Fibroblast of skin of right biceps (primary cell): ENCODE measurements at places on chromosomes 6 and 20.
A peak's percentile ranks its signal among the peaks of the same experiment; 100 is the strongest.

DNA sequence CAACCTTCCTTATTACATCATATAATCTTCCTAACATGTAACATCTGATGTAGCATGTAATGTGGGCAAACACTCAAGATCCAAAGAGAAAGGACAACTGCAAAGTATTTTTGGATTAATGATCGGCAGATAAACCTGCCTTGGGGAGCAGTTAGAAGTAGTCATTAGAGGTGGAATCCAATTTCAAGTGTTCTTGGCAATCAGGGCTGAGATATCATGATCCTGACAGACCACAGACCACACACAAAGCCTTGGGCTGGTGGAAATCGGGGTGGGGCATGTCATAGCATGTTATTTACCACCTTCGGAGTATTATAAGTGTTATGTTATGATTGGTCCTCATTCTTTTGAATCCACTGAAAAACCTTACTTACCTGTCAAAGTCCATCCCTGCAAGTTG lies 16.3 kb downstream of the NCOA5 start:
- DNase-seq: no peak

DNA sequence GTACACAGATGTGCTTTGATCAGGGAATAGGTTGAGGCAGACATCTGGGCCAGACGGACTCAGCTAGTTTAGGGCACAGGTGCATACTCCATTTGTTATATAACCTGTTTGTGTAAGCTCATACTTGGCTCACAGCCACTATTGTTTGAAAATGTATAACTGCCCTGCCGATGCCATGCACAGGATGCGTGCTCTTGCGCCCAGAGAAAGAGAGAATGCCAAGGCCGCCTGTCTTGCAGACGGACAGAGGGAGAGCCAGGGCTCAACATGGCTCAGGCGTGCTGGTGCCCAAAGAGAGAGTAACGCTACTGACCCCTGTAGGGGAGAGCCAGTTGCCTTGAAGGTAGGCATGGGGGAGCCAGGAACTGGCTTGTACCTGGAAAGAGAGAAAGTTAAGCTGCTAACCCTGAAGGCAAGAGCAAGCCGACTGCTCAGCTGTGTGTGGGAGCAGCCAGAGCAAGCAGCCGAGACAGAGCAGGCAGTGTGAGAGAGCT lies 57.7 kb downstream of the FAM229B start:
- no peak for DNase-seq

GRCh38 chr20:9286501-9287461 lies 217.9 kb downstream of the PLCB4 start:
- DNase-seq: peak; percentile 59

DNA sequence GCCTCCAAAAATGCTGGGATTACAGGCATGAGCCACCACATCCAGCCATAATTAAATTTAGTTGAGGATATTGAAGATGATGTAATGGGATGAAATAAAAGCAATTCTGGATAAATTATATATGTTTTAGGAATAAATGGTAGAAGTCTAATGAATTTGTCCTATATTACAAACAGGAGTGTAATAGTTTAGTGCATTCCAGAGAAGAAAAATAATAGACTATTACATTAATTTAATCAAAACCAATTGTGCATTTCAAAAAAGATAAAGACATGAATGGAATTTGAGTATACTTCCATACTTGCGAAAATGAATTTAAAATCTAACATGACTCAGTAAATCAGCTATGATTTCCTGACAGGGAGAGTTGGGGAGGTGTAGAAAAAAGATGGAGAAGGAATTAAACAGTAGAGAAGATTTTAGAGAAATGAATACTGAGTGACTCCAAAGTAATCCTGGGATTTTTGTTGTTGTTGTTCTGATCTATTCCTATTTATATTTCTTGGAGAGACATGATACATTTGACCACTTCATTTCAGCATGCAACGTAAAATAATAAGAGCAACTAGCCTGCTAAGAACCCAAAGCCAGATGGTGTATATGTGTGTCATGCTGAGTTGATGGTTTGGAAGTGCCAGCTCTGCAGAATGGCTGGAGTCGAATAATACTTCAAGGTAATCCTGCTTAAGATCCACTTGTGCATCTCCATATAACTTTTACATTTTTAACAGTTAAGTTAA lies 67.4 kb downstream of the AIG1 start:
- peak; percentile 61 for DNase-seq

DNA sequence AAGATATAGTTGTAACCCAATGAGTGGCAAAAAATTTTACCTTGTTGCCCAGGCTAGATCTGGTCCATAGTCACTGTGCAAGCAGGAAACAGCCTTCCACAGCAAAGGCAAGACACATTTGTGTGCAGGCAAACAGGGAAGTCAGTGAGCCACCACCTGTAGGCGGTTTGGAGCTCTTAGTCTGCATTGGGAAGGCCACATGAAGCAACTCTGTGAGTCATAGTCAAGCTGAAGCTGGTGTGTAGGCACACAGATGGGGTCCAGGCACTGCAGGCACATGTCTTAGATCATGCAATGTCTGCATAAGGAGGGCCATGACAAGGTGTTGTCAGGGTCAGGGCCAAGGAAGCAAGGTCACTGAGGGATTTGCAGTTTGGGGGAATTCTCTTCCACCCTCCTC lies 543.2 kb upstream of the EPHA7 start:
- no peak for DNase-seq

- DNase-seq: no peak
Measured at GRCh38 chr20:58584051-58584824, 66.8 kb upstream of the STX16 start.

GRCh38 chr6:100177956-100178355 lies 183.9 kb upstream of the MCHR2 start:
- no peak for DNase-seq

- peak; percentile 4 for DNase-seq
Measured at GRCh38 chr6:118198746-118199145, 291.7 kb downstream of the SLC35F1 start.

DNA sequence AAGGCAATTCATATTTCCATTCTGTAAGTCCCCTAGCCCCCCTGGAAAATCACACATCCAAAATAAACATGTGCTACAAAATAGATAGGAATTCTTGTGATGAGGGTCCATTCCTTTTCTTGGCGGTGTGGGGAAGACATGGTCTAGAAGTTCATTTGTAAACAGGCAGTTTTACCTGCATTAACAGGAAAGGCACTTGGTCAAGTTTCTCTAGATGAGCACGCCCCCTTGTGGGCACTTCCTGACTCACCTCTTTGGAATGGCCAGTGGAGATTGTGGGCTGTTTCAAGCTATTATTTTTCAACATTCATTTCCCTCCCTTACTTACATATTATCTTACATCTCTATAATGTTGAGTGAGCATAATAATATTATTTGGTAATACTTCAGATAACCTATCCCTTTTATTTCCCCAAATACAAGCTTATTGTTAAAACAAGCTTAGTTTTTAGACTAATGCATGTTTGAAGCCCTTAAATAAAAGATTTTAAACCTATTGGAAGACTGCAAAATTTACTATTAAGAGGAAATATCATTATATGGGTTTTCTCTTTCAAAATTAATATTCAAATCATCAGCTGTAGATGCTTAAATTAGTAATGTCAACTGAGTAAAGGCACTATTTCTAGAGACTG lies 92.1 kb downstream of the TASP1 start:
- peak; percentile 65 for DNase-seq

GRCh38 chr6:136160250-136160649 lies 89.9 kb downstream of the MTFR2 start:
- DNase-seq: no peak

DNA sequence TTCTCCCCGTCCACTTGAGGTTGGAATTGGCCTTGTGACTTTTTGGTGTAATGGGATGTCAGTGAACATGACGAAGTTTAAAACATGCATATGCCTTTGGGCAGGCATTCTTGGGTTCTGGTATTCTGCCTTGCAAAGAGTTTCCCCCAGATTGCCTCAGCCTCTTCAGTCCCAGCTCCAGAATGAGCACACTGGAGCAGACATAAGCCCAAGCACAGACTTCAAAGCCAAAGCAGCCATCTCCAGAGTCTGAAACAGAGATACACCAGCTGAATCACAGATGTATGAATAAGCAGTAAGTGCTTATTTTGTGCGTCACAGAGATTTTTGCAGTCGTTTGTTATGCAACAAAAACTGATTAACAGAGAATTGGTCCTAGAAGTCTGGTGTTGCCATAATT lies 546.0 kb downstream of the FRK start:
- DNase-seq: peak; percentile 93

DNA sequence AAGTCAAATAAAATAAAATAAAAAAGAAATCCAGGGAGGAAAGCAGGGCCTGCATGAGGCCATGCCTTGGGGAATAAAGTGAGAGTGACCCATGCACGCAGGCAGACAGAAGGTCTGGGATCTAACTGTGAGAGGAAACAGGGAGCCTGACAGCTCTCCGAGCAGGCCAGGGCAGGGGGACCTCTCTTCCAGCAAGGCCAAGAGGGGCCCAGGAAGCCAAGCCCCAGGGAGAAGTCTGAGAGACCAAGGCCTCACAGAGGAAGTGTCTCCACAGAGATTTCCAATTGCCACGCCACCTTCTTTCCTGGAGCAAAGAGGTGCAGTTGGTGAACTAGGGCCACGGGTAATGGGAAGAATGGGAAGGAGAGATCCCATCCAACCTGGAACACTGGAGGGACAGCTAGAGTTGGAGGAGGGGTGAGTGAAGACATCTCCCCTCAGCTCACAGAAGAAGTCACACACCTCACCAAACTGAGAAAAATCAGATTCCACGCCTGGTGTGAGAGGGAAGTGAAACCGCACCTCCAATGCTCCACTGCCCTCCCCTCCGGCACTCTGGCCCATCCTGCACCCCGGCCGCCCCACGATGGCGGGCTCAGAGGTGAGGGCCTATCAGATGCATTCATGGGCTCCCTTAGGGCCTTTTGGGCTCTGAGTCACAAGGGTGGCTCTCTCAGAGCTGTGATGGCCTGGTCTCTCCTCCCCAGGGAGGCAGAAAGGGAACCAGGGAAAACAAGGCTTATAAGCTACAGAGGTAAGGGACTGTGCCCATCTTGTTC lies 25.1 kb upstream of the TAF8 start:
- DNase-seq: no peak

DNA sequence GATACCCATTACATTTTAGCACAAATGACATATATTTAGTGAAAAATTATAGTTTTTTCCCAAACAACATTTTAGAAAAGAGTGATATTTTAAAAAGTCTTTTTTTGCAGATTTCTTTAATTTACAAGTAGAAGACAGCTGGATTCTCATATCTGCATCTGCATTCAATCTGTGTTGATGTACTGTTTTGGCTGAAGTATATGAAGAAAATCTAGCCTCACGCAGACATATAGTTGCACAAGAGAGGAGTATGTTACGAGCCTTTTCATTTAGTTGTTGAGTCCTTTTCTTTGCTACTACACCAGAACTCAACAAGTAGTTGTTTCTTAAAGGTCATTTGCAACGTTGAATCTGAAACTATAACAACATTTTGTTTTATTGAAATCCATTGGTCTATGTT lies 314.3 kb upstream of the SUPT3H start:
- no peak for DNase-seq

GRCh38 chr6:166640342-166641043 lies 13.4 kb upstream of the RPS6KA2 start:
- no peak for DNase-seq

- DNase-seq: no peak
Measured at GRCh38 chr20:8129211-8129976, 2.7 kb upstream of the PLCB1 start.

- no peak for DNase-seq
Measured at GRCh38 chr6:15505463-15505918, 157.3 kb downstream of the DTNBP1 start.

DNA sequence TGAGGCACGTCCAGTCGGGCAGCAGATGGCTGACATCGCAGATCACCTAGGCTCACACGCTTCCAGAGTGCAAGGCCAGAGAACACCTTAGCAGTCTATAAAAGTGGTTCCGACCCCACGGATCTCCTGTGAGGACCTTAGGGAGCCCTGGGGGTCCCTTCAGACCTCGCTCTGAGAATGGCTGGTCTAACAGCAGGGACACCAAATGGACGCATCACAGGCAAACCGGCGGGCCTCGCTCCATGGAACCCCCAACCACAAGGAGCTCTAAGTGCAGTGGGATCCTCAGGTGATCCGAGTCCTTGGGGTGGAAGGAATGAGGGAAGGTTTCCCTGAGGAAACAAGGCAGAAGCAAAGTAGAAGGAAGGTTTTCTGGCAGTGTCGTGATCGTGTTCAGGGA lies 135.4 kb downstream of the SMOC2 start:
- DNase-seq: no peak

DNA sequence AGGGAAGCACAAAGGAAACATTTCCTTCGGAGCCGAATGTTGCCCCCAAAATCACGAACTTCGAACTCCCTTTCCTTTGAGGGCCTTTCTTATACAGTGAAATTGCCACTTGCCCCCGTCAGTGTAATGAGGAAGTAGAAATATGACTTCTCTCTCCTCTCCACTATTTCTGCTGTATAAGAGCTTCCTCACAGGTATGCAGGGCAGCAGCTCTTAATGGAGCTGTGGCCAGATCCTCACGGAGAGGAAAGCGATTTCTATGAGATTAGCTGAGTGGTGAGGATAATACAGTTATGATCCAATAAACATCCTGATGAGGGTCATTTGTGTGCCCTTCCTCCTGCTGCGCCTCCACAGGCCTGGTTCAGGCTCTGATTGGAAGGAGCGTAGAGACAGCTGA lies 10.8 kb upstream of the CPNE5 start:
- DNase-seq: no peak

DNA sequence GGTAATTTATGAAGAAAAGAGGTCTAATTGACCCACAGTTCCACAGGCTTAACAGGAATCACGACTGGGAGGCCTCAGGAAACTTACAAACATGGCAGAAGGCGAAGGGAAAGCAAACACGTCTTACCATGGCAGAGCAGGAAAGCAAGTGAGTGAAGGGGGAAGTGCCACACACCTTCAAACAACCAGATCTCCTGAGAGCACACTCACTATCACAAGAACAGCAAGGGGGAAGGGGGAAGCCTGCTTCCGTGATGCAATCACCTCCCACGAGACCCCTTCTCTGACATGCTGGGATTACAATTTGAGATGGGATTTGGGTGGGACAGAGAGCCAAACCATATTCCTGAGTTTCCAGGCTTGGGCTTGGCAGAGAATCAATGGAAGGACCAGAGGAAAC lies 124.1 kb upstream of the RAB32 start:
- no peak for DNase-seq

- DNase-seq: no peak
Measured at GRCh38 chr6:40394381-40394780, 192.8 kb downstream of the LRFN2 start.

- DNase-seq: peak; percentile 69
Measured at GRCh38 chr20:44959638-44960102, 527 bp downstream of the TOMM34 start.

DNA sequence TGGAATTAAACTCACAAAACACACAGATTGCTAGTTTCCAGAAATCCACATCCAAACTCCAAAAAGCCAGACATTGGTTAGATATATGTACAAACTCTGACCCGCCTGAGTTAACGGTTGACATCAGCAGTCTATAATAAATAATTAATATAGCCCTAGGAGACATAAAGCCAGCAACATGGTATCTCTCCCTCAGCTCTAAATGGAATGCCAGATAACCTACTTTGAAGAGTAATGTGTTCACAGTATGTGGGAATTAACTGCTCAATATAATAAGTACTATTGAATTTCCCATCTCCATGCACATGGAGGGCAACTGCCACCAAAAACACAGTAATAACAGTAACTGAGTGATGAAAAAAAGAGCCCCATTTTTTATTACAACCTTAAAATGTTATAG lies 383.2 kb downstream of the CD83 start:
- DNase-seq: no peak

- DNase-seq: no peak
Measured at GRCh38 chr6:166737261-166737660, 110.2 kb upstream of the RPS6KA2 start.
